CD8-positive, alpha-beta memory T cell (primary cell): ENCODE measurements at places on chromosomes 7 and 10. TPM values are rescaled to one million over a fixed set of nuclear protein-coding genes. Genes with fewer than 3 reads are reported as not detected.

DNA sequence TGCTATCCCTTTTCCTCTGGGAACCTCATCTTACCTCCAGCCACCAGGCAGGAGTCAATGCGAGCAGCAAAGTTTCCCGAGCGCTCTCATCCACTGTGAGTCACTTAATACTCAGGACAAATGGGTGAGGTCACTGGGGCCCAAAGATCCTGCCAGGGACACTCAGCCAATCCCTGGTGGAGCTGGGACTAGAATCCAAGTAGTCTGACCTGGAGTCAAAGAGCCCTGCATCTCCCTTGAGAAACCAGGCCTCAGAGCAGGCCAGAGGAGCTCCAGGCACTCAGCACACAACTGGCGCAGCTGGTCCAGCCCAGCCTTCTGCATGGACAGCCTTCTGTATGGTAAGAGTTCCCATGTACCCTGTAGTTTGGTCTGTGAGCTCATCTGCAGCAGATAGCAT lies 142.3 kb downstream of the MAPK8 start:
- H3K4me3 ChIP-seq, result no peak overlapping the region
- no peak overlapping the region for H3K27ac ChIP-seq
- no peaks in the 10 kb centered on the region for H3K36me3 ChIP-seq
- DNase-seq, result no peak

GRCh38 chr7:80114159-80114558 lies 20.5 kb upstream of the GNAI1 start:
- H3K36me3 ChIP-seq, result no peaks in the 10 kb centered on the region
- H3K27me3 ChIP-seq, result no peaks in the 10 kb centered on the region
- no peak for DNase-seq
- no peaks in the 10 kb centered on the region for H3K4me1 ChIP-seq

GRCh38 chr7:93558705-93559614 lies 15.6 kb downstream of the CALCR start:
- no peak overlapping the region for H3K4me3 ChIP-seq
- H3K27ac ChIP-seq, result no peak overlapping the region
- no peak for DNase-seq
- H3K27me3 ChIP-seq, result no peaks in the 10 kb centered on the region

DNA sequence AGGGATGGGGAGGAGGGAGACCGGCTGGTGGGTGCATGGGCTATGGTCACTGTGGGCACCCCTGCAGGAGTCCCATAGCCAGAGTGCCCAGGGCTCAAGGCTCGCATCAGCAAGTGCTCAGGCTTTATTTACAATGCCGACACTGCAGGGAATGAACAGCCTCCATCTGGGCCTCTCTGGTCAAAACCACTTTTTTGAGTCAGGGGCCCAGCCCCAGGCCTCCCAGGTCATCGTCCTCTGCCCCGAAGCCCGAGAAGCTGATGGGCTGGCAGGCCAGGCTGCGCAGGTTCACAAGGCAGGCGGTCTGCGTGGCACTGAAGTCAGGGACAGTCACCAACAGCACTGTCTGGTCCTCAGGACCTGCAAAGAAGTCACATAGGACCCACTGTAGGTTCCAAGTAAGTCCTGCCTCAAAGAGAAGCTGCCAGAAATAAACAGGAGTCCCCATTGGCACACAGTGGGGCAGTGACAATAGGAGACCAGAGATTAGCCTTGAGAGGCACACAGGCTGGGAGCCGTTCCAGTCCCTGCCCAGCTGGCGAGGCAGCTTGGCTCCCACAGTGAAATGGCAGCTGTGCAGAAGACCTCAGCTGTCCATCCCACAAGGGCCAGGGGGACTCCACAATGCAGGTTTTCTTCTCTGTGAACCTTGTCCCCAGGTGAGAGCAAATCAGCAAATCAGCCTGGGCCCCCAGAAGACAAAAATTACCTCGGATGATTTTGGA lies 8.6 kb downstream of the POLD2 start:
- DNase-seq, result no peak
- no peak overlapping the region for H3K27ac ChIP-seq
- no peaks in the 10 kb centered on the region for H3K27me3 ChIP-seq
- H3K36me3 ChIP-seq, result peaks cover 4% of the 10 kb centered on the region
- no peaks in the 10 kb centered on the region for H3K4me1 ChIP-seq
- H3K4me3 ChIP-seq, result no peak overlapping the region

HPS1 gene
- total RNA-seq, result 58.3 TPM

TUBB8 gene
- total RNA-seq, result not detected
